ENCODE measurements at places on chromosomes 4 and X. TPM values are rescaled to one million over a fixed set of nuclear protein-coding genes. Genes with fewer than 3 reads are reported as not detected.

GRCh38 chr4:38166768-38167167, 206.6 kb downstream of the PTTG2 start:
- DNase-seq = no peak

- peak; percentile 46 for DNase-seq
Measured at GRCh38 chr4:37793562-37793961, 32.9 kb upstream of the PGM2 start.

- peak; percentile 88 for DNase-seq
Measured at GRCh38 chr4:7206911-7207567, 14.7 kb downstream of the SORCS2 start.

DNA sequence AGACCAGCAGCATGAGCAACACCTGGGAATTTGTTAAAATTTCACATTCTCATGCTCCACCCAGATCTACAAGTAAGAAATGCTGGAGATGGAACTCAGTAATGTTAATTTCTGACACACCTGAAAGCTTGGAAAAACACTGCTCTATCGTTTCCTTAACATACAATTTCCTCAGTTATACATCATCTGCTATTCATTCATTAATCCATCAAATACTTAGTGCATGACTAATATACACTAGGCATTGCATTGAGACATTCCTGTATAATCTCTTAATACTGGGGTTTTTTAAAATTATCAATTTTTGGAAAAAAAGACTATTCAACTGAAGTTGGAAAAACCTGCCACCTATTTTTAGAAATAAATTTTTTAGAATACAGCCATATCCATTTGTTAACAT, 106.1 kb downstream of the CHM start:
- DNase-seq = no peak

The TMEM150C gene
- total RNA-seq = 0.10 TPM

Data from MCF 10A (cell line).